ENCODE measurements at places on chromosomes 11 and 22.

GRCh38 chr22:34001701-34002466 lies 81.6 kb upstream of the LARGE1 start:
- DNase-seq: no peak

GRCh38 chr11:70580036-70580805 lies 181.9 kb downstream of the CTTN start:
- no peak for DNase-seq

DNA sequence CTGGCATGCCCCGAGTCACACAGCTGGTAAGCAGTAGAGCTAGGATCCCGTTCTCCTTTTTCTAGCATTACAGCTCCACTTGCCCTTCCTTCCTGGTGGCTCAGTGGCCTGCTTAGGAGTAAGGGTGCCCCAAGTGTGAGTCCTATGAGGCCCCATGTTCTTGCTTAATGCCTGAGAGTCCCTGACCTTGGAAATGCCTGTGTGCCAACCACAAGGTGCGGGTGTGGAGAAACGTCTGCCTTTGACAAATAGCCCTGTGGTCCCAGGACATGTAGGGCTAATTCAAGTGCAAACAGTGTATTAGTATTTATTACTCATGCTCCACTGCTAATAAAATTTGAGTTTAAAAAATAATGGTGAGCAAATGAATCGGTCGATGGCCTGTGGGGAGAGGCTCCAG lies 18.4 kb downstream of the GRIK4 start:
- no peak for DNase-seq

DNA sequence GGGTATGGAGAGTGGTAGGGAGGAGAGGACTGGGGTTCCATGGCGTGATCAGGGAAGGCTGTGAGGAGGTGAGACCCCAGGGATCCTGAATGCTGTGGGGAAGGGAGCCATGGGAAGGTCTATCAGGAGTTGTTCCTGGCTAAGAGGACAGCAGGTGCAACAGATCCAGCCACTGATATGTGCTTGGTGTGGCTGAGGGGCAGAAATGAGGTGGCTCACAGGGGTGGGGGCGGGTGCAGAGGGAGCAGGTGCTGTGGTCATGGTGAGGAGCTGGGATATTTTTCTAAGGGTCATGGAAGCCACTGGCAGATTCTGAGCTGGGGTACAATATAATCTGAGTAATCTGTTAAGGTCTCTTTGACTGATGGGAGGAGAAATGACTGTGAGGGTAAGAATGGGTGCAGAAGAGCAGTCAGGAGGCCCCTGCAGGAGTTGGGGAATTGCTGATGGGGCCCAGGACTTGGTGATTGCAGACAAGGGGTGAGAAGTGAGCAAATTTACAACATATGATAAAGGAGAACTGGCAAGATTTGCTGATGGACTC lies 31.3 kb upstream of the DMC1 start:
- no peak for DNase-seq

- DNase-seq: no peak
Observed at GRCh38 chr22:48404801-48405447, 1422.7 kb downstream of the BRD1 start.

- no peak for DNase-seq
Observed at GRCh38 chr11:69483691-69484426, 2.4 kb downstream of the LINC01488 start.

GRCh38 chr22:19855504-19856409 lies 1.1 kb upstream of the GNB1L start:
- DNase-seq: peak; percentile 86

DNA sequence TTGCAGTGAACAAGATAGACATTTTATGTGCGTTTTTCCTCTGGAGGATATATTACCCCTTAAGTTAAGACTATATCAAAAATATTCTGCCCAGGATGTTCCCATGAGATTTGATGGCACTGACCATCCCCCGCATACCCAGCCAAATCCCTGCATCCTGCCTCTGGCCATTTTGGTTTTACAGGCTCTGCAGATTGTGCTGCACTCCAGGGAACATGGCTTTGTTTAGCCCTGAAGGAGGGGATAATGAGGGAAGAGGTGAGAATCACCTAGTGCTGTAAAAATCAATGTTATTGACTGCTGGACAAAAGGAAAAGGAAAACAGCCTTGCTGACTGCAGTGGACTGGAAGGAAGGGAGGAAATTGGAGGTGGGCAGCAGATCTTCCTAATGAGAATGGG lies 717.4 kb downstream of the DLG2 start:
- no peak for DNase-seq

DNA sequence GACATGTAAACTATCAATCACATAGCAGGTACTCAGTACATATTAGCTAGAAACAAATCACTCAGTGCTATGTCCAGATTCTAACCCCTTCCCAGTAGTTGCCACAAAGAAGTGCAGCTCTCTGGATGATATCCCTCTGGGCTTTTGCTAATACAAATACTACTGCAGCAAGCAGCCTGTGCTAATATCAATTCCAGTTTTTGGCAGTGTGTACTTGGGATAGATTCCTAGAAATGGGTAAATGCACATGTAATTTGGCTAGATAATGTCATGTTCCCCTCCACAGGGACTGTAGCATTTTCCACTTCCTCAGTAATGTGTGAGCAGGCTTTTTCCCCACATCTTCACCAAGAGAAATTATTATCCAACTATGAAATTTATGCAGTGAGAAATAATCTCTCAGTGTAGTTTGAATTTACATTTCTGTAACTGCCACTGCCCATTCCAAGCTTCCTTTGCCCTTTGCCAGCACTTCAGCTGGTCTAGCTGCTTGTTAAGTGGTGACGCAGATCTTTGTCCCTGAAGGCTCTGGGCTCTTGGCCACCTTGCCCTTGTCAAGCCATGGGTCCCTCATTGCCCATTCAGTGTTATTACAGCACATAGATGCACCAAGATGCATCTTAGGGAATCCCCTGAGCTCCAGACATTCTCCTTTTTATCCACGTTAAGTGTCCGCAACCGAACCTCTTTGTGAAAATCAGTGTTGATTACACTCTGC lies 107.1 kb upstream of the CLPB start:
- DNase-seq: no peak

DNA sequence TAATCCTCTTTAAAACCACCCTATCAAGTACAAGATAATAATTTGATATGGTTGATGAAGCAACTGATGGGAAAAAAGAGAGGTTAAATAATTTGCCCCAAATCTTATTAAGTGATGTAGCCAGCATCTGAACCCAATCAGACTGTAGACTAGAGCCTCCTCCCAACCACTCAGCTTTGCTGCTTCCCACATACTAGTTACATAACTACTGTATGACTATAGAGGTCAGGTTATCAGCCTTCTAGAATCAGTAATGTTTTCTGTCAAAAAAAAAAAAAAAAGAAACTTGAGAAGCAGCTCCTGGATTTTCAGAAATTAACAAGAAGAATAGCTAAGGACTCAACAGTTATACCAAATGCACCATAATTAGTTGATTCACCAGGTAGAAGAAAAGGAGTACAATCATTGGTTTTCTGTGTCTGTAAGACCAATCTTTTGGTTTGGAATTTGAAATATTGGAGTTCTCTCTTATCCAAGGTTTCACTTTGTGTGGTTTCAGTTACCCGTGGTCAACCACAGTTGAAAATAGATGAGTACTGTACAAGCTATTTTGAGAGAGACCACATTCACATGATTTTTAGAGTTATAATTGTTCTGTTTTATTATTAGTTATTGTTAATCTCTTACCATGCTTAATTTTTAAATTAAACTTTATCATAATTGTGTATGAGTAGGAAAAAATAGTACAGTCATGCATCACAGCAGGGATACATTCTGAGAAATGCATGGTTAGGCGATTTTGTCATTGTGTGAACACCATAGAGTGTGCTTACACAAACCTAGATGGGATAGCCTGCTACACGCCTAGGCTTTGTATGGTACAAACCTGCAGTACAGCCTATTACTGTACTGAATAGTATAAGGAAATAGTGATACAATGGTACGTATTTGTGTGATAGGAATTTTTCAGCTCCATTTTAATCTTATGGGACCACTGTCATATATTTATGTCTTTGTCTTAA lies 72.2 kb downstream of the PDHX start:
- DNase-seq: no peak

DNA sequence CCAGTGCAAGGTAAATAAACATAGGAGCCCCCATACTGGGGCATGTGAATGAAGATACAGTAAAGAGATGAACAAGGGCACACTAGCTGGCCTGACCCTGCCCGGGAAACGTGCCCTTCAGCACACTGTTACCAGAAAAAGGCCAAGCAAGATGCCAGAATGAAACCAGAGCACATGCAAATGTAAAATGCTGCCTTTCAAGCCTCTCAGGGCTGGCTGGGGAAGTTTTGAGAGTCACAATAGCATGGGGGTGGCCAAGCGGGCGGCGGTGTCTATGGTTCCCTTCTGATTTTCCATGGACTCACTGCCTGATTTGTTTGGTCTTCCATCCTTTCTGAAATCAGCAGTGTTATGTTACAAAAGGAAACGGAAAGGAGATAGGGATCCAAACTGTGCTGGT lies 18.9 kb upstream of the SUSD2 start:
- no peak for DNase-seq

- DNase-seq: no peak
Observed at GRCh38 chr22:29772170-29772641, 5.0 kb downstream of the UQCR10 start.

DNA sequence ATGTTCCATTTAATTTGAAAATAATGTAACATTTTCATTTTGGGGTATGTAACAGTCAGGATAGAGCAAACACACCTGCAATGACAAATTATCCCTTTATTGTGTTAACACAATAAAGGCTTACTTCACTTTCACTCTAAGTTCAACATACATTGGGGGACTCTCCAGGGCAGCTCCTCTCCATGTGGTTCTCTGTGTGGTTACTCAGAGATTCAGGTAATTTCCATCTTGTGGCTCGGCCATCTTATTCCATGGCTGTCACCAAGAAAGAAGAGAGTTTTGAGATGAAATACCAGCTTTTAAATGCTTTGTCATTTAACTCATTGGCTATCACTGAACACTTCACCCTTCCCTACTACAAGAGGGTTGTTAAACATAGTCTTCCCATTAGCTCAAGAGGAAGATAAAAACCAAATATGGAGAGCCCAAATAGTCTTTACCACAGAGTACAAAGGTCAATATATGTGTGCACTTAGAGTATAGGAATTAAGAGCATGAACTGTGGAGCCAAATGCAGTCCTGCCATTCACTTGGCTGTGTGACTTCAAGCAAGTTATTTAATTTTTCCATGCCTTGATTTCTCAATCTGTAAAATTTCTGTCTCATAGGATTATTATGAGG lies 10.6 kb upstream of the TPH1 start:
- DNase-seq: no peak

DNA sequence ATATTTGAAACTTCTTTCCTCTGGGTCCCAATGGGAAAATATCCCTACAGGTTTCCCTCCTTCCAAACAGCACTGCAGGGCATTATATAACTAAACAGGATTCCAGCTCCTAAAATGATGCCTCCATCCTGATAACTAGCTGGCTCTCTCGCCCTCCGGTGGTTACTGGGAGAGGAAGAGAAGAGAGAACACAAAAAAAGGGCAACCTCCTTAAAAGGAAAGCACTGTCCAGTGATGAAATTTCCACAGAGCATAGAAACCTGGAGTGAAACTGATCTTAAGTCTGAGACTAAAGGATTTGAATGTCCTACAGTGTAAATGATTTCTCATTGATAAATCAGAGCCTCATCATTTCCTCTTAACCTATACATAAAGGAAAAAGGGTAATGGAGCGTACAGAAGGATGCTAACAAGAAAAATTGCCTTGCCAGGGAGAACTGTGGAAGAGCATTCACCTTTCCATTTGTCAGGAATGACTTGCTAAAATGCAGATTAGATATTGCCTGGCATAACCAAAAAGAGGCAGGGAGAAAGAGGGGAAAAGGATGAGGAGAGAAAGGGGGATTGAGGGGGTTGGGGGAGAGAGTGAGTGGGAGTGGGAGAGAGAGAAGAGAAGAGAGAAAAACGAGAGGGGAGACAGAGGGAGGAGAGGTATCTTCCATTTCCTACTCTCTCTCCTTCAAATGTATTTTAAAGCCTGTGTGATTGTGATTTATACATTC lies 121.3 kb downstream of the APOL5 start:
- no peak for DNase-seq

GRCh38 chr11:33701302-33702230 lies 940 bp upstream of the C11orf91 start:
- DNase-seq: no peak

GRCh38 chr11:126634963-126635362 lies 279.5 kb downstream of the ST3GAL4 start:
- no peak for DNase-seq

DNA sequence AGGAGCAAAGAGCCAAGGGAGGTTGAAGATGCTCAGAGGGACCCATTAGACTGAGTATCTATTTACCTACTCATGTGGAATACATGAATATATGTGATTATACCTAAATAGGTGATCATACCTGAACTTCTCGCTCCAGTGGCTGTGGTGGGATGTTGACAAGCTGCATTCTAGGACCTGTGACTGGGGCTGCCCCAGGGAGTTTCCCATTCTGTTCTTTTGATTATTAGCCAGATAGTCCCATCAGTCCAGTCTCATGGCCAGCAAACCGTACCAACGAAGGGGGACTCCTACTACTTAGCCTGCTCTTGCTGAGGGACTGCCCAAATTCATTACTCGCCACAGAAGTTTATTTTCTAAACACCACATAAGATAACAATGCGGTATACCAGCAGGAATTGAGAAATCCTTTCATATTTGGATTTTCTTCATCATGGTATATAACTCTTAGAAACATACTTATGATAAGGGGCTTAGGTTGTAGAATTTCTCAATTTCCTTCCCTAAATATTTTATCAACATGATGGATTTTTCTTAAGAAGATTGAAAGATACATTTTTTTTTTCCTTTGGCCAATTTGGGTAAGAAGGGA lies 273.9 kb downstream of the NTM start:
- DNase-seq: no peak

GRCh38 chr11:107752949-107753822 lies 41.3 kb upstream of the SLN start:
- no peak for DNase-seq

DNA sequence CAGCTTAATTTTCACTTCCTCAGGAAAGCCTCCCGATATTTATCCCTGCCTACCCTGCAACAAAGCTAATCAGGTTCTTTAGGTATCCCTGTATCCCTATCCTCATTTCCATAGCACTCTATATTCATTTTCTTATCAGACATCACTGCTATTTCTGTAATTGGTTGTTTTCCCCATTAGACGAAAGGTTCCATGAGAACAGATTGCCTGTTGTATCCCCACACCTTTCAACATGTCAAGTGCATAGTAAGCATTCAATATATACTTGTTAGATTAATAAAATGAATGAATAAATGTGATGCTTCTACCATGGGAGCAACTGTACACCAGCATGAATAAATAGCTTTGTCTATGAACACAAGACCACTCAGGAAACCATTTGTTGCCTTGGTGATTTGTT lies 499.8 kb downstream of the DLG2 start:
- no peak for DNase-seq

DNA sequence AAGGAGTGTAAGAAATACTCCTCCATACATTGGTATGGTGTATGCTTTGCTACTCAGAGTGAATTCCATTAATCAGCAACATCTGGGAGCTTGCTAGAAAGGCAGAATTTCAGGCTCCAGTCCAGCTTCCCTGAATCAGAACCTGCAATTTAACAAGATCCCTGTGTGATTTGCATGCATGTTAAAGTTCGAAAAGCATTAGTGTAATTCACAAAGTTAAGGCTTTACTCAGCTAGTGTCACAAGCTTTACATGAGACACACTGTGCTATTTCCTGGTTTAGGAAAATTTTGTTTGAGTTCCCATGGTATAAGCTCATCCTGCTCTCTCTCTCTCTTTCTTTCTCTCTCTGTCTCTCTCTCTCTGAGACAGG lies 37.0 kb upstream of the HEPHL1 start:
- DNase-seq: no peak

GRCh38 chr11:20050048-20050447 lies 110.2 kb downstream of the DBX1 start:
- no peak for DNase-seq

All from stimulated activated effector memory CD8-positive, alpha-beta T cell treated with anti-CD3 and anti-CD28 coated beads, Interleukin-12 subunit alpha, Interleukin-12 subunit beta, amount 100 ng/mL, for 72 hours (primary cell).